ENCODE measurements at places on chromosomes 4 and X.

DNA sequence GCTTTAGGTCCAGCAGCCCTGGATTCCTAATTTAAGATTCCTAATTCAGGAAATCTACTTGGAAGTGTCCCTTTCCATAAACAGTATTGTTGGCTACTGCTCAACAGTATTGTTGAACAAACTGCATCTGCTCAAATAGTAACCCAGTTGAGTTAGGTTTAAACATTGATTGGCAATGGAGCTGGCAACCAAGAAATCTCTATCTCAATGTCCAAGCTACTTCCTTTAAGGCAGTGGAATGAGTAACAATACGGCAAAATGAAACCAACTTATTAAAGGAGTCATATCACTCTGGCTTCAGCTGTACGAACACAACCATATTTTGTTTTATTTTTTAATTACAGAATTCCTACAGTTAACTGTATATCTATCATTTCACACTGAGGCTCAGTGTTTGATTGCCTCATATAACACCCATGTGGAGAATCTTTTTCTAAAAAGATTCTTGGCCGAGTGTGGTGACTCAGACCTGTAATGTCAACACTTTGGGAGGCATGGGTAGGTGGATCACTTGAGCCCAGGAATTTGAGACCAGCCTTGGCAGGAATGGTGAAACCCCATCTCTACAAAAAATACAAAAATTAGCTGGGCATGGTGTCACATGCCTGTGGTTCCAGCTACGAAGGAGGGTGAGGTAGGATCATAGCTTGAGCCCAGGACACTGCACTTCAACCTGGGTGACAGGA, 71.7 kb upstream of the IL13RA1 start:
- no peak for DNase-seq

- no peak for DNase-seq
These were observed 515.4 kb downstream of the ZNF674 start for GRCh38 chrX:46029777-46030176.

GRCh38 chr4:185019456-185020292, 1.4 kb downstream of the HELT start:
- DNase-seq: no peak

GRCh38 chr4:40828661-40829060, 78.9 kb downstream of the NSUN7 start:
- no peak for DNase-seq

- no peak for DNase-seq
These were observed 122.7 kb upstream of the C1GALT1C1 start for GRCh38 chrX:120752431-120753082.

DNA sequence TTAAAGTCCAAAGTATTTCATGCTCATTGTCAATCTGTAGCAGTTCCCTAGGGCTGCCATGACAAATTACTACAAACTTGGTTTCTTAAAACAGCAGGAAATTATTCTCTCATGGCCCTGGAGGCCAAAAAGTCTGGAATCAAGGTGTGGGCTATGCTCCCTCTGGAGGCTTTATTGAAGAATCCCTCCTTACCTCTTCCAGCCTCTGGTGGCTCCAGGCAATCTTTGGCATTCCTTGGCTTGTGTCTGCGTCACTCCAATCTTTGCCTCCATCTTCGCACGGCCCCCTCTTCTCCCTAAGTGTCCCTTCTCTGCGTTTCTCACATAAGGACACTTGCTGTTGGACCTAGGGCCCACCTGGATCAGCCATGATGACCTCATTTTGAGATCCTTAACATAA, 170.4 kb downstream of the SMIM20 start:
- DNase-seq: no peak

- no peak for DNase-seq
These were observed 12.7 kb downstream of the MSANTD1 start for GRCh38 chr4:3261411-3262207.

GRCh38 chr4:167028976-167029375, 205.3 kb downstream of the SPOCK3 start:
- DNase-seq: no peak

GRCh38 chr4:41657561-41657960, 91.0 kb downstream of the PHOX2B start:
- DNase-seq: no peak

GRCh38 chr4:65217179-65217578, 453.1 kb downstream of the EPHA5 start:
- DNase-seq: no peak

Measured in NCI-H2107 (cell line).